Thymus (tissue), 14 donors: ENCODE measurements at places on chromosomes 2 and 18. TPM values are rescaled to one million over a fixed set of nuclear protein-coding genes. Genes with fewer than 3 reads are reported as not detected.

PCARE gene
- 0.09 TPM for total RNA-seq

DNA sequence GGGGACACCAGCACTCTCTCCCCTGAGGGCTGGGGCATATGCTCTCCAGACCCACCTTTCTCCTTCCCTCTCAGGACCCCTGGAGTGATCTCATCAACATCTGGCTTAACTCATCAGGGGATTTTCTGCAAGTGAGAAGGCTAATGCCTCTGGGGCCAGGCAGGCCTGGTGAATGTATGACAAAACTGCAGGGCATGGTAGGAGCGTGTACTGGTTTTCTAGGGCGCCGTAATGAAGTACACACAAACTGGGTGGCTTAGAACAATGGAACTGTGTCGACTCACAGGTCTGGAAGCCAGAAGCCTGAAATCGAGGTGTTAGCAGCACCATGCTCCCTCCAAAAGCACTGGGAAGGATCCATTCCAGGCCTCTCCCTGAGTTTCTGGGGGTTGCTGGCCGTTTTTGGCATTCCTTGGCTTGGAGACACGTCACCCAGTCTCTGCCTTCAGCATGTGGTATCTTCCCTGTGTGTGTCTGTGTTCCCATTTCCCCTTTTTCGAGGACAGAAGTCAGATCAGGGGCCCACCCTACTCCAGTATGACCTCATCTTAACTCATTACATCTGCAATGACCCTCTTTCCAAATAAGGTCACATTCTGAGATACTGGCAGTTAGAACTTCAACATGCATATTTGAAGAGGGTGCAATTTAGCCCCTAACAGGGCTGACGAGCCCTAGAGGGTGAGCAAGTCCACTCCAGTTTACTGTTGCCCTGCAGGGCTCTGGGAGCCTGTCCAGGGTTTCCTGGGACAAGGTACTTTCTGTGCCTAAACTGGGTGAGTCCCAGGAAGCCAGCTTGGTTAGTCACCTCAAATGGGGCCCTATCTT, 45.5 kb upstream of the CAB39 start:
- H3K27ac ChIP-seq = peak overlapping the region; percentile 32
- DNase-seq = no peak
- peaks cover 28% of the 10 kb centered on the region for H3K4me1 ChIP-seq
- H3K27me3 ChIP-seq = no peaks in the 10 kb centered on the region
- no peak overlapping the region for H3K4me3 ChIP-seq
- no peaks in the 10 kb centered on the region for H3K36me3 ChIP-seq

GRCh38 chr2:64781711-64782390, 128.1 kb upstream of the SERTAD2 start:
- DNase-seq = no peak
- no peak overlapping the region for H3K4me3 ChIP-seq
- H3K27ac ChIP-seq = no peak overlapping the region
- H3K27me3 ChIP-seq = no peaks in the 10 kb centered on the region

CHRNG gene
- 0.57 TPM for total RNA-seq

GRCh38 chr2:31297751-31298150, 63.8 kb downstream of the EHD3 start:
- no peak for DNase-seq
- no peak overlapping the region for H3K4me3 ChIP-seq
- no peak overlapping the region for H3K27ac ChIP-seq
- H3K27me3 ChIP-seq = no peaks in the 10 kb centered on the region

GRCh38 chr2:170165129-170165528, 12.8 kb upstream of the MYO3B start:
- H3K27me3 ChIP-seq = no peaks in the 10 kb centered on the region
- no peak for DNase-seq
- H3K36me3 ChIP-seq = no peaks in the 10 kb centered on the region

GRCh38 chr18:61308004-61308403, 25.2 kb upstream of the CDH20 start:
- no peaks in the 10 kb centered on the region for H3K27me3 ChIP-seq
- no peak for DNase-seq
- H3K4me3 ChIP-seq = no peak overlapping the region
- no peaks in the 10 kb centered on the region for H3K4me1 ChIP-seq
- no peaks in the 10 kb centered on the region for H3K36me3 ChIP-seq

GRCh38 chr2:28209261-28209691, 183.4 kb upstream of the FOSL2 start:
- no peak for DNase-seq
- H3K4me1 ChIP-seq = no peaks in the 10 kb centered on the region
- no peak overlapping the region for H3K4me3 ChIP-seq
- H3K27me3 ChIP-seq = no peaks in the 10 kb centered on the region
- H3K27ac ChIP-seq = no peak overlapping the region

GRCh38 chr18:51545446-51545845, 348.0 kb upstream of the MEX3C start:
- DNase-seq = no peak
- H3K27ac ChIP-seq = no peak overlapping the region
- H3K36me3 ChIP-seq = no peaks in the 10 kb centered on the region
- no peaks in the 10 kb centered on the region for H3K27me3 ChIP-seq

GRCh38 chr2:191714925-191715324, 37.0 kb downstream of the NABP1 start:
- H3K4me3 ChIP-seq = no peak overlapping the region
- no peaks in the 10 kb centered on the region for H3K4me1 ChIP-seq
- H3K27me3 ChIP-seq = no peaks in the 10 kb centered on the region
- DNase-seq = no peak
- no peaks in the 10 kb centered on the region for H3K36me3 ChIP-seq

GALNT3 gene
- total RNA-seq = 2.6 TPM

GRCh38 chr2:2750867-2751714, 420.0 kb upstream of the MYT1L start:
- no peak for DNase-seq
- H3K4me1 ChIP-seq = no peaks in the 10 kb centered on the region
- no peaks in the 10 kb centered on the region for H3K36me3 ChIP-seq
- H3K4me3 ChIP-seq = no peak overlapping the region

DNA sequence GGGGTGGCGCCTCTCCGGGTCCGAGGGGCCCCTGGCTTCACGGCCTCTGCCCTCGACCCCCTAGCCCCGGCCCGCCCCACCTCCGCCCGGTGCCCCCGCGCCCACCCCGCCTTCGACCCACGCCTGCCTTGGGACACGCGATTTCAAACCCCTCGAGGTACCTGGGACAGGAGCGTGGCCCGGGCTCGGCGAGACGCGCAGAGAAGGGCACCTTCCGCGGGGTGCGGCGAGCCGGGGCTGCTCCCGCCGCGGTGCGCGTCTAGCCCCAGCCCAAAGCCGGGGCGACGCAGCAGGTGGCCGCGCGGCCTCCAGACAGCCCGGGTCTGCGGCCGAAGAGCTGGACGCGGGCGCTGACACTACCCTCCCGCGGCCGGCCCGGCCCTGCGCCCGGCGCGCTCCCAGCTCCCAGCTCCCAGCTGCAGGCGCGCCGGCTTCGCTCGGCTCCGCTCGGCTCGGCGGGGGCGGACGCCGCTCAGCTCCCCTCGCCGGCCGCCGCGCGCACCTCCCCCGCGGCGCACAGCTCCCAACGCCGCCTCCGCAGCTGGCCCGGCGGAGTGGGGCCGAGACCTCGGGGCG, at the start of gene CRACDL:
Gene CRACDL (minus strand): TSS at position 449 of the 576 bp plus-strand sequence. CDS start 89,425 bp downstream, outside the sequence.
- H3K4me1 ChIP-seq = no peaks in the 10 kb centered on the region
- H3K27ac ChIP-seq = no peak within 1 kb of the TSS
- H3K4me3 ChIP-seq = no peak within 1 kb of the TSS
- H3K27me3 ChIP-seq = peaks cover 81% of the 10 kb centered on the region
- DNase-seq = no peak
- no peaks in the 10 kb centered on the region for H3K36me3 ChIP-seq

GRCh38 chr2:102187496-102188150, 800 bp downstream of the IL1RL2 start:
- peaks cover 35% of the 10 kb centered on the region for H3K27me3 ChIP-seq
- H3K4me3 ChIP-seq = peak overlapping the region; percentile 30
- H3K4me1 ChIP-seq = peaks cover 6% of the 10 kb centered on the region
- H3K27ac ChIP-seq = no peak overlapping the region

GRCh38 chr18:55261253-55261652, 302.0 kb upstream of the CCDC68 start:
- H3K27ac ChIP-seq = no peak overlapping the region
- H3K4me3 ChIP-seq = no peak overlapping the region
- H3K36me3 ChIP-seq = no peaks in the 10 kb centered on the region
- H3K4me1 ChIP-seq = no peaks in the 10 kb centered on the region
- no peak for DNase-seq

GRCh38 chr2:186575856-186576255, 14.0 kb upstream of the ITGAV start:
- H3K27me3 ChIP-seq = no peaks in the 10 kb centered on the region
- no peak for DNase-seq
- no peaks in the 10 kb centered on the region for H3K4me1 ChIP-seq
- no peak overlapping the region for H3K4me3 ChIP-seq
- H3K36me3 ChIP-seq = no peaks in the 10 kb centered on the region

DNA sequence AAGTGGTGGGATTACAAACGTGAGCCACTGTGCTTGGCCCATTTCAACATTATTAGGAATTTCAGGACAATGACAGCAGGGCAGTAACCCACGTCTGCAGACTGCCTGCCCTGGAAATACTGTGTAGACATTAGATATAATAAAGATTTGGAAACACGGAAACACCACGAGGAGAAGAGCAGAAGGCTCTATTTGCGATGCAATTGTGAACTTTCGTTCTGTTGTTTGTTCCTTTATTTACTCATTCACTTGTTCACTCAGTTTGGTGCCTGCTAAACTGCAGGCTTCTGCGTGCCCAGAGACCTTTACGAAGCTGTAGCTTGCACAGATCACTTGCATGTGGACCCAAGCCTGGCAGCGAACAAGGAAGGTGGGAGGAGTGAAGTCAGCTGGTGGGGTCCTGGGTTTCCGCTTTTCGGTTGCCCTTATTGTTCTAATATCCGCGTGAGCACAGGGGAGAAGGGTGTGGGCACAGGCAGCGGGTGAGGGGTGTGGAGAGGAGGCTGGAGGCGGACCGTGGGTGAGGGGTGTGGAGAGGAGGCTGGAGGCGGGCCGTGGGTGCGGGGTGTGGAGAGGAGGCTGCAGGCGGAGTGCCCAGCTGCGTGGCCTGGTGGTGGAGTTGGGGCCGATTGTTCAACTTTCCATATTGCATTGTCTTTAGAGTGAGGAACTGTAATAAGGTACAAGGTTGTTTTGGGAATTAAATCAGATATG, 3.4 kb downstream of the COLEC11 start:
- H3K36me3 ChIP-seq = no peaks in the 10 kb centered on the region
- H3K27me3 ChIP-seq = no peaks in the 10 kb centered on the region
- H3K27ac ChIP-seq = no peak overlapping the region
- DNase-seq = no peak
- no peaks in the 10 kb centered on the region for H3K4me1 ChIP-seq
- no peak overlapping the region for H3K4me3 ChIP-seq

- no peaks in the 10 kb centered on the region for H3K4me1 ChIP-seq
- no peak for DNase-seq
- no peaks in the 10 kb centered on the region for H3K27me3 ChIP-seq
These were observed 39.8 kb downstream of the RBM45 start for GRCh38 chr2:178152033-178152432.

OTOS gene
- total RNA-seq = 0.38 TPM

GRCh38 chr2:122905431-122905830, 1119.7 kb upstream of the CNTNAP5 start:
- no peak overlapping the region for H3K4me3 ChIP-seq
- no peak for DNase-seq
- H3K4me1 ChIP-seq = no peaks in the 10 kb centered on the region
- no peak overlapping the region for H3K27ac ChIP-seq
- no peaks in the 10 kb centered on the region for H3K36me3 ChIP-seq

DNA sequence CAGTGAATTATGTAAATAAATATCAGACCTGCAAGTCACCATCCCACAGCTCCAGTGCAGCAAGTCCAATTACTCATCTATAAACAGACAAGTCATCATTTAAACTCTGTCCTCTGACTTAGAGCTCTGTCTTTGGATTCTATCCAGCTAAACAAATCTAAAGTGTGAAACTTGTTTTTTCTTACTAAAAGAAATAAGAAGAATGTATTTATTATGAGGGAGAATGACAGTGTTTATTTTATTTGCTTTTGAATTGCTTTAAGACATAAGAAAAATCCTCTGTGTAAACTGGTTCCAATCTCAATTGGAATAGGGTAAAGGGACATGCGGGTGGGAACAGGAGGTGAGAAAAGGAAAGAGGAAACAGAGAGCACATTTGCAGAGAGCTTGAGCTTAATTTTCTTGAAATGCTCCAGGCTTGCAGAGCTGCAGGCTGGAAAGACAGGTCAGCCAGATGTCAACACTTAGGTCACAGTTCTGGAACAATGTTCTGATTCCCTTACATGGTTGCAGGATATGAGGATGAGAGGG, 355.8 kb downstream of the MEIS1 start:
- no peaks in the 10 kb centered on the region for H3K36me3 ChIP-seq
- DNase-seq = no peak
- H3K4me3 ChIP-seq = no peak overlapping the region
- no peaks in the 10 kb centered on the region for H3K27me3 ChIP-seq
- no peak overlapping the region for H3K27ac ChIP-seq

- H3K4me3 ChIP-seq = no peak overlapping the region
- H3K27me3 ChIP-seq = peaks cover 38% of the 10 kb centered on the region
- no peaks in the 10 kb centered on the region for H3K36me3 ChIP-seq
These were observed 1.7 kb downstream of the TRAF3IP1 start for GRCh38 chr2:238322001-238322411.

GRCh38 chr2:129888461-129888860, 91.0 kb upstream of the RAB6C start:
- H3K27me3 ChIP-seq = peaks cover 10% of the 10 kb centered on the region
- no peak overlapping the region for H3K27ac ChIP-seq
- no peak for DNase-seq
- H3K36me3 ChIP-seq = no peaks in the 10 kb centered on the region
- H3K4me3 ChIP-seq = no peak overlapping the region

TUBA4B gene
- 0.05 TPM for total RNA-seq

DLGAP1 gene
- 0.24 TPM for total RNA-seq

DNA sequence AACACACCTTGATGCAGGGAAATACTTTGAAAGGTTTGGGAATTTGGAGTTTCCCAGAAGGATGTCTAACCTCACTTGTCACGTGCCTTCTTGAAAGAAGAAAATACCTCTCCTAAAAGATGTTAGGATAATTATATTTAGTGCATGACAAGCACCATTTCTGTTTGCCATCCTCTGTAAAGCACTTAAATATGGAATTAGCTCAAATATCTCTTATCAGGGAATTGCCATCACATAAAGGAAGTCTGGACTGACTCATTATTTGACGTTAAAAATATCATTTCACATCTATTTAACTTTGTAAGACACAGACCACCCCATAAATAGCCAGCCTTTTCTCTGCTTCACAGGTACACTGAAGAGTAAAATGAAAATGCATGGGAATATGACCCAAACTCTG, 140.1 kb downstream of the STK39 start:
- no peak overlapping the region for H3K27ac ChIP-seq
- H3K36me3 ChIP-seq = no peaks in the 10 kb centered on the region
- no peaks in the 10 kb centered on the region for H3K27me3 ChIP-seq
- H3K4me3 ChIP-seq = no peak overlapping the region
- DNase-seq = no peak
- no peaks in the 10 kb centered on the region for H3K4me1 ChIP-seq

- no peaks in the 10 kb centered on the region for H3K27me3 ChIP-seq
- peaks cover 76% of the 10 kb centered on the region for H3K36me3 ChIP-seq
- H3K4me3 ChIP-seq = no peak overlapping the region
- H3K27ac ChIP-seq = no peak overlapping the region
These were observed 66.7 kb upstream of the TFCP2L1 start for GRCh38 chr2:121351521-121352318.

C2orf68 gene
- total RNA-seq = 27.0 TPM

- H3K36me3 ChIP-seq = no peaks in the 10 kb centered on the region
- peaks cover 18% of the 10 kb centered on the region for H3K27me3 ChIP-seq
- peaks cover 8% of the 10 kb centered on the region for H3K4me1 ChIP-seq
- no peak for DNase-seq
- H3K4me3 ChIP-seq = no peak overlapping the region
- H3K27ac ChIP-seq = no peak overlapping the region
These were observed 2.1 kb upstream of the FBLN7 start for GRCh38 chr2:112136096-112136495.

- H3K4me1 ChIP-seq = no peaks in the 10 kb centered on the region
- DNase-seq = no peak
- H3K36me3 ChIP-seq = no peaks in the 10 kb centered on the region
These were observed 253.0 kb upstream of the NCKAP5 start for GRCh38 chr2:133821107-133821760.
